ENCODE measurements at places on chromosomes 3 and 15.

DNA sequence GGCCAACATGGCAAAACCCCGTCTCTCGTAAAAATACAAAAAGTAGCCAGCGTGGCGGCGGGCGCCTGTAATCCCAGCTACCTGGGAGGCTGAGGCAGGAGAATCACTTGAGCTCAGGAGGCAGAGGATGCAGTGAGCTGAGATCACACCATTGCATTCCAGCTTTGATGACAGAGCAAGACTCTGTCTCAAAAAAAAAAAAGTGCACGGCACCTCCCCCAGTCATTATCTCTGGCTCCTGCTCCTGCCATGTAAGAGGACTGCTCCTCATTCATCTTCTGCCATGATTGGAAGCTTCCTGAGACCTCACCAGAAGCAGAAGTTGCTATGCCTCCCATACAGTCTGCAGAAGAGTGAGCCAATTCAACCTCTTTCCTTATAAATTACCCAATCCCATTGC lies 4.0 kb upstream of the ALG1L2 start:
- no peak for DNase-seq

- no peak for DNase-seq
Observed at GRCh38 chr15:88391006-88391405, 76.2 kb downstream of the MRPL46 start.

DNA sequence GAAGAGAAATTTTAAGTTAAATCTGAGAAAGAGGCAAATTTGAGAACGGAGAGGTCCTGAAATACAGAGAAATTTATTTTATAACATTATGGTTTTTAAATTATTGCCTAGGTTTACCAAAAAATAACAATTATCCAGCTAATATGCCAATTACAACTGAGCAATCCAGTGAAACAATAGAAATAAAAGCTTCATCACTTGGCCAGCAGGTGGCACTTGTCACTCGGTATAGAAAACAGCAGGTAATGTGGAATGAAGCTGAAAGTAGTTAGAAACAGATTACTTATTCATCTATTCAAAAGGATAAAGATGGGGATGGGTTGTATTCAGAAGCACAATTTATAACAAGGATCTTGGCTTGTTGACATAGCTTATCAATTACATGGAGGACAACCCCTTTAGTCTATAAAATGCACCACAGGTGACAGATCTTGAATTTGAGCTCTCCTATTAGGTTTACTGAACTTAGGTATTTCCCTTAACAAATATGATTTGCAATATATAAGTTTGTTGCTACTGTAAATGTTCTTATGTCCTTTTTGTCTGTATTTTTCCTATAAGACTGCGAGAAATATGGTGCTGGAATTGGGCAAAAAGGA lies 70.1 kb upstream of the GUCA1C start:
- DNase-seq, result peak; percentile 1

DNA sequence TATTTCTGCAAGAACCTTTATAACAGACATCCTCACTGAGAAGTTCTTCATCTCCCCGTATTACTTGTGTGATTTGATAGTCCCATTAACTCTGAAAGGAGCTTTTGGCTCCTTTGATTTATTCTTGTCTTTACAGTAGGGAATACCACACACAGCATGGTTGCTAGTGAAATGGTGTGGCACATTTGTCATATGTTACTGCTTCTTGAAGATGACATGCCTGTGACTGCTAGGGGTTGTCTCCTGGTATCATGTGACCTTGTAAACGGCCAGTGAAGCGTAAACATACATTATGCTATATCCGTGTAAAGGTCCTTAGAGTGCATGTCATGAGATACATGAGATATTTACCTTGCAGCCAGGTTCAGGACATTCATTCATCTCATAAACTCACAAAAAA lies 197.9 kb downstream of the RYR3 start:
- no peak for DNase-seq

DNA sequence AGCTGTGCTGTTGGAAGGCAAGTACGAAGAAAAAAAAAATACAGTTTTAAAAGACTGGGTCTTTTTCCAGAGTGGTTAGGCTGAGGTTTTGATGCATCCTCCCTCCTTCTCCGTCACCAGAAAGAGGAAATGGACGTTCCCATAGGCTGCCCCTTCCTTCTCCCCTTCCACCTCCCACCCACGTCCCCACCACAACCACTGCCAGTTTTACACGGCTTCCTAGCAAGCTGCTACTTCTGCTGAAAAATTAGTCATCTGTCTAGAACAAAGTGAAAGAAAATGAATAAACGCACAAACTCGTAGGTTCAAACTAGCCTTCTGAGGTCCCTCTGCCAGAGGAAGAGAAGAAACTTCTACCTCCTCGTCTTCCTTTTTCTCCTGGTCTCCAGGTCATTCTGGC lies 71.6 kb upstream of the RPL35A start:
- no peak for DNase-seq

GRCh38 chr3:22720596-22720995 lies 482.5 kb upstream of the UBE2E2 start:
- no peak for DNase-seq

GRCh38 chr3:139238281-139239030 lies 105.4 kb upstream of the MRPS22 start:
- DNase-seq, result no peak

- no peak for DNase-seq
Observed at GRCh38 chr15:81182031-81182755, 14.5 kb upstream of the IL16 start.

DNA sequence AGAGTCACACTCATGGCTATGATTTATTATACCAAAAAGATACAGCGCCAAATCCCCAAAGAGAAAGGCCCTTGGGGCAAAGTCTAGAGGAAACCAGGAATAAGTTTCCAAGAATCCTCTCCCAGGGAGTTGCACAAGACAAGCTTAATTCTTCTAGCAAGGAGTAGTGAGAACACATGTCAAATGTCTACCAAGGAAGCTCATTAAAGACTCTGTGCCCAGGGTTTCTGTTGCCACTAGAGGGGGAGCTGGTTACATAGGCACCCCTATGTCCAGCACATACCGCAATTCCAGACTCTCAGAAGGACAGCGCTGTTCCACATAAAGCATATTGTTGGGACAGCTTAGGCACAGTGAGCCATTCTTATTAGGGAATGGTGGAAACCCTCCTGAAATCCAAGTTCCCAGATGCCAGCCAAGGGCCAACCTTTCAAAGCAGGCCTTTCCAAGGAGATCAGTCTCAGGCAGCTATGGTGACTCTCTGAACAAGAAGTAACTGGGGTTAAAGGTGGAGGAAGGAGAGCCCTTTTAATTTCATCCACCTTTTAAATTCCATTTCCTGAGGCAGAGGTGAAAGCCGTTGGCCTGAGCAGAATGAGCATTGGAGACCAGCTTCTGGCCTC lies 194.2 kb downstream of the UACA start:
- DNase-seq, result peak; percentile 30

GRCh38 chr15:40243126-40243810 lies 4.4 kb downstream of the PAK6 start:
- no peak for DNase-seq

DNA sequence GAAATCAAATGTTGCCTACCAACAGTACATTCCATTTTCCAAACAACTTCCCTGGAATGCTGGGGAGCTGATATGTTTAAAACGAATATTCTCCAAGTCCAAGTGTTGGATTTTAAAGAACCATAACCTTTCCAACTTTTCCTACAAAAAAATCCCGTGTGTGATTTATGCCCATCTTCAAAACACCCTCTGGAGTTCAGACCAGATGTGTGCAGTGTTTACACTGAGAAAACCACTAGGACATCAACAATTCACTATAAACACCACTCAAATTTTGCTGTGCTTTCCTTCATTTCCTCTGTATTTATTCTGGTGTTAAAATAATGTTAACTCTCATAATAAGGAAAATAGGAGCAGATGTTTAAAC lies 2.4 kb downstream of the VGLL4 start:
- no peak for DNase-seq

DNA sequence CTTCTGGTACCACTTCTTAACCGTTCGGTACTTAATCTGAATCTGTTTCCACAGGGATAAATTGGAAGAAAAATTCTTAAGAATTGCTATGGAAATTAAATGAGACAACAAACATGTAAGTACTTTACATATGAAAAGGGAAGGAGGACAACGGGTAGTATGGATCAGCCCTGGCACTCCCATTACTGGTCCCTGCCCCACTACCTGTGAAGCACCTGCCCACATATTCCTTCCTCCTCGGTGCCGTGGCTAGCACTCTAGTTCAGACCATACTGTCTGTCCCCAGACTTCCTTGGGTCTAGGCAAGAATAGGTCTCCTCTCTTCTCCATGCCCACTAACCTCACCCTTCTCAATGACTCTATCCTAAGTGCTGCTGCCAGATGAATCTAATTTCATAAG lies 46.2 kb downstream of the SHQ1 start:
- no peak for DNase-seq

- DNase-seq, result peak; percentile 30
Observed at GRCh38 chr15:69410248-69410874, 3.8 kb upstream of the KIF23 start.

DNA sequence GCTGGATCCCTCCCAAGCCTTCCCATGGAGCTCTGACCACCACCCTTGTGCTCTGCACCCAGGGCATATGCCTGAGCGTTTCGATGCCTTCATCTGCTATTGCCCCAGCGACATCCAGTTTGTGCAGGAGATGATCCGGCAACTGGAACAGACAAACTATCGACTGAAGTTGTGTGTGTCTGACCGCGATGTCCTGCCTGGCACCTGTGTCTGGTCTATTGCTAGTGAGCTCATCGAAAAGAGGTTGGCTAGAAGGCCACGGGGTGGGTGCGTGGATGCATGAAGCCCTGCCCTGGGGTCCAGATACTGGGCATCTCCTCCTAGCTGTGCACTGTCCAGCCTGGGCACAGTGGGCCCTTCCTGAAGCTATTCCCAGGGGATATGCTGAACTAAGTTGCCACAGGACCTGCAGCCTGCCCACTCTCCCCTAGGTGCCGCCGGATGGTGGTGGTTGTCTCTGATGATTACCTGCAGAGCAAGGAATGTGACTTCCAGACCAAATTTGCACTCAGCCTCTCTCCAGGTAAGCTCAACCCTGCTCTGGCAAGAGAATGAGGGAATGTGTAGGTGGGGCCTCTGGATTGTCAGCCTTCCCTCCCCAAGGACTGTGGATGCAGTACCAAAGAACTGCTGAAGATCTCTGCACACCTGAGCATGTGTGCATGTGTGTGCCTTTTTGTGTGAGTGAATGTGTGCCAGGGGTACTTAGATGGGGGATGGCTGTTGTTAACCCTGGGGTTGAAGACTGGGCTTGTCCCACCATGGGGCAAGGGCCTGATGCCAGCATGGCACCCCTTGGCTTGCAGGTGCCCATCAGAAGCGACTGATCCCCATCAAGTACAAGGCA lies 2.1 kb downstream of the MYD88 start:
- no peak for DNase-seq

GRCh38 chr3:131616719-131617118 lies 113.9 kb upstream of the MRPL3 start:
- DNase-seq, result no peak

- no peak for DNase-seq
Observed at GRCh38 chr15:45640616-45641015, 5.8 kb downstream of the SQOR start.

DNA sequence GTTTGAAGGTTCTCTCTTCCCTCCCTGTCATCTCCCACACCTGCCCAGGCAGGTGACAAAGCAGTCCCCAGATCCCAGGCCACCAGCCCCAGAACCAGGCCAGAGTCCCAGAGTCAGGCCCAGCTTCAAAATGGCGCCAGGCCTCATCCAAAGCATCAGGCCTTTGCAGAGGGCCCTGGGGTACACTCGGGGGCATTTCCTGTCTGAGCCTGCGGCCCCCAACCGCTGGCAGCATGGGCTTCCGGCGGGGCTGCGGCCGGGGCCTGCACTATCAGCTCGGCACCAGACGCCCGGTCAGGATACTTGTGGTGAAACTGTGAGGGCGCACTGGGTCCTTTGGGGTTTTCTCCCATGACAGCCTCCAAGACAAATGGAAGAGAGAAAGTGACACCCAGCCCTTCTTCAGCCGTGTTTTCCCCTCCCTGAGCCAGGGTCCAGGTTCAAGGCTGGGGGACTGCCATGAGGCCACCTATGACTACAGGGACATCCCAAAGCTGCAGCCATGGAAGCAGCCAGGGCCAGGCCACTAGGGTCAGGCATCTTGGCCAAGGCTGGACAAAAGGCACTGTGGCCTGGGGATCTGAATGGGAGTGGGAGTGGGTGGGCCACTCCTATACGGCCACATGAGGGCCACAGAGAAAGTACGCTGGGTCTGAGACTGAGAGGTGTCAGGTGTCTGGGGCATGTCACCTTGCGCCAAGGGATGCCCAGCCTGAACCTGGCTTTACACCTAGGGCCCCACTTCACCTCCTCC lies 33.9 kb downstream of the RPN1 start:
- no peak for DNase-seq

- no peak for DNase-seq
Observed at GRCh38 chr15:76979996-76980520, 14.9 kb upstream of the PSTPIP1 start.

GRCh38 chr3:126081618-126082361 lies 2.1 kb downstream of the SLC41A3 start:
- DNase-seq, result no peak

DNA sequence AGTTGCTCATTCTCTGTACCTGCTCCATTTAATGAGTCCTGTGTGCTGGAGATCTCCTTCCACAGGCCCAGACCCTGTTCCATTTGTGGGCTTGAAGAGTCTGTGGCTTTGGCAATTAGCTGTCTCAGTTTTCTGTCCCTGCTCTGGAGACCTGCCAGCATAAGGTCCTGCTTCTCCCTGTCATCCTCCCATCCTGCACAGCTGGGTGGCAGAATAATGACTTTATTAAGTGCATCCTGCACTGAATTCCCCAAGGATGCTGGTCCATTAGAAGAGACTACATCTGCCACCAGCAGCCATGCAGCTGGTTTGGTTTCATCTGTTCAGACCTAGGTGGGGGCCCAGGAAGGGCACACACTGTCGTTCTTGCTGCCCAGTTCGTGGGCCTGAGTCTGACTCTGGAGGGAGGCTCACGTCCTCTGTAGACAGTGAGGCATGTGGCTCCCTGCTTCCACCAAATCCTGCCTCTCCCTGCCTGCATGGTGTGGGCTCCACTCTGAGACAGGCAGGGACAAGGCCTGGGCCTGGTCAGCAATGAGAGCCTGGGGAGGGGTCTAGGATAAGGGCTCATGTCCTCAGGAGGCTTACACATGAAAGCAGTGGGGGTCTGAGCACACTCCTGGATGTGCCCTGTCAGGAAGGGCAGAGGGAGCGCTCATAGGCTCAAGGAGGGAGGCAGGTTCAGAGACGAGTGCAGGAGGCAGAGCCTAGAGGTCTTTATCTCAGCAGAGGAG lies 78.4 kb upstream of the PRR23E start:
- no peak for DNase-seq

DNA sequence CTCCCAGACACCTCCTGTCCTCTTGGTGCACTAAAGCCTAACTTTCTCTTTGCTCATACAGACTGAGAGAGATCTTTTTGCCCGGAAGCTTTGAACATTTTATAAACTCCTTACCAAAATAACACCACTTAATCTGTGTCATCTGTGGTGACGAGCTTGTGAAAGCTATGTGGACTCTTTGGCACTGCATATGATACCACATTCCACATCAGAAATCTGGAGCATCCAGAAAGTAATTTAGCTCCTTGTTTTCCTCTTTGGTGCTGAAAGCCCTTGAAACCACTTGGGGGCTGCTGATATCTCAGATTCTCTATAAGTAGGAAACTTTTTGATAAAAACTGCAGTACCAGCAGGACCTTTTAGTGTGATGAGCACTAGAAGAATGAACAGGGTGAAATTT lies 128.3 kb downstream of the ALCAM start:
- no peak for DNase-seq

GRCh38 chr3:117540597-117540996 lies 831.0 kb downstream of the TUSC7 start:
- no peak for DNase-seq

GRCh38 chr15:32981536-32981935 lies 213.0 kb downstream of the FMN1 start:
- no peak for DNase-seq

GRCh38 chr3:55946574-55947160 lies 459.6 kb upstream of the WNT5A start:
- no peak for DNase-seq

Data from anterior cingulate cortex (tissue), 58 donors.